ENCODE measurements at places on chromosomes 4 and X. TPM values are rescaled to one million over a fixed set of nuclear protein-coding genes. Genes with fewer than 3 reads are reported as not detected.

Gene UNC5C
- total RNA-seq: 2.2 TPM

Gene TCEAL3
- 62.0 TPM for total RNA-seq

Gene NAP1L3
- 12.4 TPM for total RNA-seq

Gene MAGEA9B
- total RNA-seq: not detected

Gene C4orf33
- total RNA-seq: 17.5 TPM

Gene CTAG2
- total RNA-seq: not detected

Gene YY2
- total RNA-seq: 0.16 TPM

Gene SULT1B1
- total RNA-seq: 1.3 TPM

Gene F9
- not detected for total RNA-seq

Gene CT45A2
- total RNA-seq: not detected

Gene DGKK
- not detected for total RNA-seq

Gene UCHL1
- 2,143 TPM for total RNA-seq

Gene GRIA2
- not detected for total RNA-seq

Gene AWAT2
- total RNA-seq: under 0.01 TPM

GRCh38 chr4:48047421-48047844, 30.9 kb downstream of the NIPAL1 start:
- peak; percentile 23 for DNase-seq

- no peak for DNase-seq
These were observed 32.0 kb downstream of the LIMCH1 start for GRCh38 chr4:41569961-41570360.

DNA sequence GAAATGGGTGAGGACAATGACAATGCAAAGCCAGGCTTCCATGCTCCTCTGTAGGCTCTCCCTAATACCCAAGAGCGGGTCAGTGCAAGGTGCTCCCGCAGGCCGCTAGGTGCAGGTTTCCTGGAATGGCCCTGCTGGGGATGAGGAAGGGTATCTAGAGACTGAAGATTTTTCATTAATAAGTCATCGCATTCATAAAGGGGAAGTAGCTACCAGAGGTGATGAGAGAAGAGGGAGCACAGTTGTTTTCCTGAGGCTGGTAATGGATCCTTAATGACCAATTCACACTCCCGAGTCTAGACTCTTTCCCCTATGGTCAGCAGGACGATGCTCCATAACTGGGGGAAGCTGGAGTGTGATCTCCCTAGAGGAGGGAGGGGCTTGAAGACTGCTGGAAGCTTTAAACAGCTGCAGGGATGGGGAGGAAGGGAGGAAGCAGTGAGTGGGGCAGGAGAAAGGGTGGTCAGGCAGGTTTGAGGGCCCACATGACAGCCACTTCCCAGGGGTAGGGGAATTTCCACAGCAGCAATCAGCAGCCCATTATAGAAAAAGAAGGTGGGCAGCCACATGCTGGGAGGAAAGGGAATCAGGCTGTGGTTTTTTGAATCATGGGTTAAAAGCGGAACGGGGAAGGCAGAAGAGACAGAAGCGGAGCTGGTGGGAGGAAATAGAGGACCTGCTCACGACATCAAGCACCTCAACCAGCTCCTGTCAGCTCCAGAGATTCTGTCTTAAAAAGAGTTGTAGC, 10.2 kb upstream of the ATP6AP2 start:
- DNase-seq: no peak

GRCh38 chrX:51461053-51462044, 35.0 kb downstream of the NUDT11 start:
- DNase-seq: peak; percentile 63

GRCh38 chr4:81740487-81740886, 268.8 kb upstream of the RASGEF1B start:
- no peak for DNase-seq

DNA sequence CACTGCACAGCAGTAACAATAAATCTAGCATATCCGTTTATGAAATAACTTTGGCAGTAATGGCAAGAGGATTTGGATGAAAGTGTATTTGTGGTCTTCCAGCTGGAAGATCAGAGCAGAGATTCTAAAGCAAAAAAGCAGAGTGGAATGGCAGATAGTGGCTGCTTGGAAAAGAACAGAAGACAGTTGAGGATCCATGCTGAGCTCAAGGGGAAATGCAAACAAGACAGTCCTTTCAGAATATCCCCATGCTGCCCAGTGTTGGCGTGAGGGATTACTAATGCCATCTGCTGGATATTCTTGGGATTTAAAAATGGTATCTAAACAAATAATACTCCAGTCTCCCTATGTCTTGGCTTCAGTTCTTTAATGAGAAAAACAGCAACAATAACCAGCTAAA, 629.1 kb upstream of the ATOH1 start:
- DNase-seq: peak; percentile 12

- no peak for DNase-seq
These were observed 22.7 kb downstream of the RASGEF1B start for GRCh38 chr4:81449015-81449414.

DNA sequence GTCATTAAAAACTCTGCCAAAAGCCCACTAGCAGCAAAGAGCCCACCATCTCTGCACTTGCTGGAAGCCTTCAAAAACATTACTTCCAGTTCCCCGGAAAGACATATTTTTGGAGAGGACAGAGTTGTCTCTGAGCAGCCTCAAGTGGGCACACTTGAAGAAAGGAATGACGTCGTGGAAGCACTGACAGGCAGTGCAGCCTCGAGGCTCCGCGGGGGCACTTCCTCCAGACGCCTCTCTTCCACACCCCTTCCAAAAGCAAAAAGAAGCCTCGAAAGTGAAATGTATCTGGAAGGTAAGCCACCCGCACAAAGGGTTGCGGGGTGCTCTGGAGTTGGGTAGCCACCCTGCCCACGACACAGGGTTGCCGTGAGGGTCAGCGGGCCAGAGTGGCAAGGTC, 25.9 kb downstream of the OFD1 start:
- DNase-seq: no peak

- DNase-seq: no peak
These were observed 311.1 kb downstream of the PAPSS1 start for GRCh38 chr4:107408968-107409367.

DNA sequence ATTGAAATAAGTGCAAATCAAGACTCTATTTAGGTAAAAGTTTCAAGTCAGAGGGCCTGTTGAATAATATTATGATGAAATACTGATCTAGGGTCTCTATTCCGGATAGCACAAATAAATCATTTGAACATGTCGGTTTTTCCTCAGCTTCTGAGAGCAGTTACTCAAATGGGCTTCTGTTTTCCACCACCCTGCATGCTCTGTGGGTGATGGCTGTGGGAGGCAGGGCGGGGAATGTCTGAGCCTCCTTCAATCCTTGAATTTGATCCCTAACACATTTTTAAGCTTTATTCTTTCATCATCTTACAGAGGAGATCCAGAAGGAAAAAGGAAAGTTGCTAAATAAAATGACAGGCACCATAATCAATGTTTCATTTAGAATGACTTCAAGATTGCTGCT, 8.5 kb downstream of the UNC5C start:
- peak; percentile 24 for DNase-seq

- DNase-seq: no peak
These were observed 134.7 kb downstream of the LHFPL1 start for GRCh38 chrX:112545051-112545450.

- peak; percentile 96 for DNase-seq
These were observed 333.8 kb downstream of the ANK2 start for GRCh38 chr4:113383111-113383785.

- peak; percentile 27 for DNase-seq
These were observed 55.3 kb upstream of the MSANTD1 start for GRCh38 chr4:3193531-3194203.

DNA sequence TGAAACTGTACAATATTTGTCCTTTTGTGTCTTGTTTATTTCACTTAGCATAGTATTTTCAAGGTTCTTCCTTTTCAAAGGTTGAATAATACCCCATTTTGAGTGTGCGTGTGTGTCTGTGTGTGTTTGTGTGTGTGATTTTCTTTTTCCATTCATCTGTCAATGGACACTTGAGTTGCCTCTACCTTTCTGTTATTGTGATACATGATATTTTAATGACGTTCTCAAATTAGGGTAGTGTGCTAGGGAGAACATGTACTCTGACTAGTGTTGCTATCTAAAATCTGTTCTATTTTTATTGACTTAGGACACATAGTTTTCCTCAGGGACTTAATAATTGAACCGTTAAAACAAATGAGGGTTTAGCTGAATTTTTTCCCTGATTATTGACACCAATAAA, 9.9 kb downstream of the MMRN1 start:
- no peak for DNase-seq

DNA sequence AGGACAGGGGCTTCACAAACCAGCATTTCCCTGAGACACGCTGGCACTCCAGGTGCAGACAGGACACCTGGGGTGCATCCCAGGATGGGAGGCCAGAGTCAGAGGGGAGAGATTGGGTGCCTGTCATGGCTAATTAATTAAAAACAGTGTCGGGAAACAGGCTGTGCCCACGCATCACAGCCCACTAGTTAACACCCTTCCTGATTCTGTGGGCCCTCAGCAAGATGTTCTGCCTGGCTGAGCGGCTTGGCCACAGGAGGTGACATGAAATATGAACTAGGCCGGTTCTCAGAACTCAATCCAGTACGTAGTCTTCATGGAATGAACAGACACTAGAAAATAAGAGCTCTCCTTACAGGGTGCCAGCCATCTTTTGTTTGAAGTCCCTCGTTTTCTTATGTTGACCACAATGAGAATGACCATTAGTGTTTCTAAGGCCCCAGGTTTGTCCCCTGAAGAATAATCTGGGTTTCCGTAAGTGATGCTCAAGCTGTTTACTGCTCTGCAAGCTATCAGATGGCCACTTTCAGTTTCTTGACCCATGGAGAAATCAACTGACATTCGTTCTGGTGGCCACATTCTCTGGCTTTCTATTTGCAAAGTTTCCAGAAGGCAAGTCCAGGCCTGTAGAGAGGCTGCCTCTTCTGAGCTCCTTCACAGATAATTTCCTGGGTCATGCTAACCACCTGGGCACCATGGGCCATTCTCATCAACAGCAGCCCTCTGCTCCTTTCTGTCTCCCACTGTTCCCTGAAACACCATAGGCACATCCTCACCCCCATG, 72.3 kb downstream of the SLC34A2 start:
- DNase-seq: no peak

DNA sequence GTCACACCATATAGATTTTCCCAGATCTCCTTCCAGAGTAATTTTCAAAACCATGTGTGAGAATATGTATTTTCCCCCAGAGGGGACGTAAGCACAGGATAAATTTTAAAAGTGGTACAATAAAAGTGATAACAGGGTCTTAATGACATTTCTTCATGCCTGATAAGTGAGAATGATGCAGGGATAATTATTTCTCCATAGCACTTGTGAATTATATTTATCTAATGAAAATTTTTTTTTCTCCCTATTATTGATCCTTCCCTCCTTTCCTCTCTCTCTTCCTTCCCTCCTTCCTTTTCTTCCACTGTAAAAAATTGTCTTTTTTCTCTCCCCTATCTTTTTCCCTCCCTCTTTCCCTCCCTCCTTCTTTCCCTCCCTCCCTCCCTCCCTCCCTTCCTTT, 17.0 kb upstream of the TRPC3 start:
- no peak for DNase-seq

DNA sequence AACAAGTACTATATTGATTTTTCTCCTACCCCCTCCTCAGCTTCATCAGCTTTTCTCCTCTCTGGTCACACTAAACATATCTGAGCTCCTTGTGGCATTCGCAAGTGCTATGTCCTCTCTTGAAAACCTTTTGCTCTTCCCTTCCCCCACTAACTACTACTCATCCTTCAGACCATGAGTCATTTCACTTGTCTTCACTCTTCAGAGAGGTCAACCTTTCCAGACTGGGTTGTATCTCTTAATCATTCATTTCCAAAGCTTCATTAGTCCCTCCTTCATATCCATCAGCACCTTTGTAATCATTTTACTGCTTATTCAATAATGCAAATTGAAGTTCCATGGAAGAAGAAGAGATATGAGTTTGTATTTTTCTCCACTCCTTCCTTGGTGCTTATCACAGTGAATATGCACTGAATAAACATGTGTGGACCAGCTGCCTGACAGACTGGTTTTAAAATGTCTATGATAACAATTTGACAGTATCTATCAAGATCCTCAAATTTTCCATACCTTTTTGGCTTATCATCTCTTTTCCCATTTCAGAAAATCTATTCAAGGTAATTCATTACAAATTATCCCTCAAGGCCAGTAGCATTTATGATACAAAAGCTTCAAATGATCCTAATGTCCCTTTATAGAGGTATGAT, 28.4 kb downstream of the DDX60L start:
- peak; percentile 56 for DNase-seq

- DNase-seq: no peak
These were observed 77.8 kb downstream of the CD38 start for GRCh38 chr4:15855804-15856475.

DNA sequence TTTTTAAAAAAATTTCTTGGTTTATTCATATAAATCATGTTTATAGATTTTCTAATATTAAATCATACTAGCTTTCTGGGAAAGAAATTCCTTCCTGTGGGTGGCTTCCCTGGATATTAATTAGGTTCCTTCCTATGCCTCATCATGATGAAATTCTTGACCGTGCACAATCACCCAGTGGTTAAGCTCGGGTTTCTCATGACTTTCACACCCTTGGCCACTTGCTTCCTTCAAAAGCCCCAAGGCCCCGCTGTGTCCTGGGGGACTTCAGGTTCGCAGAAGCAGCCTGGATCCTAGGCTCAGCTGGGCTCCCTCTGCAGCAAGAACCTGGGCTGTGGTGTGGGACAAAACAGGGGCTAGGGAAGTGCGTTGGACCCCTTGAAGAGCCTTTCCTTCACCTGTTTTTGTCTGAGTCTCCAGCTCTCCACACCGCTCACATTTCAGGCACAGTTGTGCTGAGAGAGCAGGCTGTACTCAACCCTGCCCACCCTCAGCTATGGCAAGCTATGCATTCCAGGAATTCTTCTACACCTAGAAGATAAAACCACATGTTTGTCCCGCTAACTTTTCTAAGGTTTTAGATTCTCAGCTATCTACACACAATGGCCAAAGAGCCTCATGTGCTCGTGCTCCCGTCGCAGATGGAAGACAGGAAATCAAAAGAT, 48.9 kb upstream of the TMSB15B start:
- no peak for DNase-seq
